BE2C (cell line): ENCODE measurements at places on chromosomes 2 and 18.

- no peak for DNase-seq
Observed at GRCh38 chr2:224947566-224947965, 94.7 kb downstream of the DOCK10 start.

GRCh38 chr2:234674781-234675201 lies 177.9 kb upstream of the ARL4C start:
- no peak for DNase-seq

DNA sequence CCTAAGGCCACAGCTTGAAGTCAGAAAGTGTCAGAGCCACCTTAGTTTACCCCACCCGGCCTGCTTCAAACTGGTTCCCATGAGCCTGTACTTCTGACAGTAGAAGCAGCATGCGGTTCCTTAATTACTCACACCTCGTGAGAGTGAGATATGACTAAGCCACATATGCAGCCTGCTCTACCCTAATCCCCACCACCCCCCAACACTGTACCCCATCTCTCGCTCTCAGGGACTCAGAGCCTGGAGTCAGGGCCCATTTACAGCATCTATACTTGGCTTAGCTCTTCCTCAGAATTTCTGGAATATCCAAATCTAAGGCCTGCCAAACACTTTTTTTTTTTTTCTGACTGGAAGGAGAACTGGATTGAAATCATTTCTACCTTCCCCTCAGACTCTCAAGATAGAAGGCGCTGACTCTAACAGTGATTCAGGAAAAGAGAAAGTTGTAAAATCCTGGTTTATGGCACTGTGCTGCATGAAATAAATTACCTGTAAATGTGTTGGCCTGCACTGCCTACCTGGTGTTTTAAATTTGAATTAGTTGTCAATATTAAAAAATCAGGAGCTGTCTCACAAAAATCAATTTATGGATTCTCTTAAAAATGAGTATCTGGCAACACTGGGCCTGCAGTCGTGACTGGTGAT lies 360.0 kb downstream of the RND3 start:
- no peak for DNase-seq

DNA sequence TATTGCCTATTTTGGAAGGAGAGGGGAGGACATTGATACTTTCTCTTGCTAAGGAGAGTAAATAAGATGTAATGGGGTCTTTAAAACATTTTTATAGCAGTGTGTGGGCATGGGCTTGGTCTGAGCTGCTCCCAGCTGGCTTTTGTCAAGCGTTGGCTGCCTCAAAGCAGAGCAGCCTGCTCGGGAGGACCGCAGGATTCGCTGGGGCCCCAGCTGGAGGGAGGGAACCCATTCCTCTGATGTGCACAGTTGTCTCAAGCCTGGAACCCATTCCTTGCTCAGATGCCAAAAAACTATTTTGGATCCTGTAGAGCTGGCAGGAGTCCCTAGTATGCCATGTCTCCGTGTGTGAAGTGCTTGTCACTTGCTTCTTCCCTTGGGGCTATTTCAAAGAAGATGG lies 59.4 kb upstream of the RMDN2 start:
- no peak for DNase-seq

DNA sequence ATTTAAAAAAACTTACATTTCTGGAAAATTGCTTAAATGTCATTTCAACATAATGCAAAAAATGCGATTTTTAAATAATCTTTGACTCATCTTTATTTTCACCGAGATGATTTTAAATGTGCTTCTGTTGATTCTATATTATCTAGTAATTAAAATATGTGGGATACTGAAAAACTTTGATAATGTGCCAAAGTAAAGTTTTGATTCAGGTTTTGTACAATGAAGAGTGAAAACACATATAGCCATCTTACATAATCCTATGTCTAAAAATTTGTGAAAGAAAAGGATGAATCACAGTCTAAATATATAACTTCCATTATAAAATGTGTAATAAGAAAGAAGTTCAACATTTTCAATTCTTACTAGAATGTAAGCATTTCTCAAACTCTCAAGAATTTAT lies 204.3 kb upstream of the ZC3H15 start:
- no peak for DNase-seq

- DNase-seq: no peak
Observed at GRCh38 chr2:30159766-30160165, 13.0 kb downstream of the YPEL5 start.

GRCh38 chr2:185833864-185834263 lies 95.3 kb downstream of the FSIP2 start:
- no peak for DNase-seq

GRCh38 chr2:228802181-228803071 lies 468.7 kb downstream of the PID1 start:
- DNase-seq: no peak

GRCh38 chr2:219001577-219002394 lies 8.6 kb upstream of the CRYBA2 start:
- peak; percentile 86 for DNase-seq

DNA sequence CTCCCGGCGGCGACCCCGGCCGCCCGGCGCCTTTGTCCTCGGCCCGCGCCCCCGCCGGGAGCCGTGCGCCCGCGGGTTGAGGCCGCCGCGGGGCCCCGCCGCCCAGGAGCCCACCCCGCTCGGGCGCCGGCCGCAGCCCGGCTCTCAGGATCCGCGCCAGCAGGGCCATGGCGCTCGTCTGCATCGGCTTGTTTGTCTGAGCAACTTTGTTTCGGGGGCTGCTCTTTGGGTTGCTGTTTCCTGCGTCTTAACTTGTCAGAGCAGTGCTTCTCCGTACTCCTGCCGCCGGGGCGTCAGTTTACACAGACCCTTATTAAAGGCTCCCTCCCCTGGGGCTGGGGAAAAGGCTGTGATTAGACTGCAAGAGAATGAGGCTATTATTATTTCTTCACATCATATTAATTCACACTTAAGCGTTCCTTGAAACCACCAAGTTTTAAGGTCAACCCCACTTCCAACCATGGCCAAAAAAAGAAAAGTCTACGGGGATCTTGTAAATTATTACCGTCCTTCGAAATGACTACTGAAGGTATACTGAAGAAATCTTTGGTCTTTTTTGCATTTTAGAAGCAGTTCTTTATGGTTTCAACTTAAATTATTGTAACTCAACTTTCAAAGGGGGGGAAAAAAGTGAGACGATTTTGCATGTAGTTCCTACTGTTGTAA lies at the start of gene CYP27C1:
Gene CYP27C1, minus strand, starts transcription at position 198 of the 666 bp plus-strand sequence. Its CDS starts 29 bp downstream, at position 169.
- no peak for DNase-seq

GRCh38 chr18:57444301-57444759 lies 9.2 kb downstream of the ONECUT2 start:
- no peak for DNase-seq

DNA sequence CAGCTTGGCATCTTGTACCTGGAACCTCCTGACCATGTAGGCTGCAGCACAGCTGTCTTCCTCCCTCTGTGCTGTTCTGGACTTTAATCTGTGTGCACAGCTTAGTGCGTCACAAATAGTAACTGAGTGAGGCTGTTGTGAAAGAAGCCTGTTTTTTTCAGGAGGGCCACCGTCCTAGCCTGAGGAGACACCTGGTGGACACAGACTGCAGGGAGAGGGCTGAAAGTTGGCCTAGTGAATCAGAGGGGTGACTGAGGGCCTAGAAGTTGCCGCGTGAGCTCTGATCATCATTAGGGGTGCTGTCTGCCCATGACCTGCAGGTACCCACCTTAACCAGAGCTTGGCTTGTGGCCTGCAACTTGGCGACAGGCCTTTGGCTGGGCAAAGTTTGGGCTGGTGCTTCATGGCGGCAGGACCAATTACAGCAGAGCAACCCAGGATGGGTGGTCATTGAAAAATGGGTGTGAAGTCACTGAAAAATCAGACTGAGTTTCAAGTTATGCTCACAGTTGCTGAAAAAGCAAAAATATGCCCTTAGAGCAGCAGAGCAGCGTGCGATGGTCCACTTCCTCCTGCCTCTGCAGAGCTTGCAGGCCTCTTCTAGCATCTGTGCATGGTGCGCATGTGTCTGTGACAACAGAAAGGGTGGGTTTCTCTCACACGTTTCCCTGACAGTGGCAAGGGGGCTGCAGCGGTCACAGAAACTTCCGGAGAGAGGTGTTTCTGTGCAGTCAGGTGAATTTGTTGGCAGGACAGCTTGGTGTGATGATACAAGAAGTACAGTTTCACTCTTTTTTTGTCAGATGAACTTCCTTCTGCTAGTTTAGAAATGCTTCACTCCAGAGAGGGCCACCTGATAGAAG lies 9.6 kb downstream of the GDF7 start:
- no peak for DNase-seq

DNA sequence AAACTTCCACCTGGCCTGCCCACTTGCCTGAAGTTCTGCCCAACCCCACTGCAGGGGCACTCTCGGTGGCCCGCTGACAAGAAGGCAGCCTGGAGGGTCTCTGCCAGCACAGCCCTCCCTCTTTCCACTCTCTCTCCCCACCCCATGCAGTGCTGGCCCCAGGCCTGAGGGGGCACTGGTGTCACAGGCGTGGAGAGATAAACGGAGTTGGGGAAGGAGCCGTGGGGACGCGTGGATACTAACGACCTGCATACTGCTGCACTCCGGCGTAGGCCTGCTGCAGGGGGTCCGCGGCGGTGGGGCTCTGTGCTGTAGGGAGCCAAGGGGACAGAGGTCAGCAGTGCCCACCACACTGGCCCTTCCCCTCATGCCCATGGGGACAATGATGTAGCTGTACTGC lies 299.3 kb downstream of the CELF4 start:
- peak; percentile 18 for DNase-seq
